Activated CD4-positive, alpha-beta memory T cell treated with anti-CD3 and anti-CD28 coated beads, Interleukin-2, amount 10 ng/mL, durations not matched to agents 7 days and 5 days (primary cell): ENCODE measurements at places on chromosomes 7 and 10. TPM values are rescaled to one million over a fixed set of nuclear protein-coding genes. Genes with fewer than 3 reads are reported as not detected.

SMKR1 gene
- total RNA-seq = 2.2 TPM

DNA sequence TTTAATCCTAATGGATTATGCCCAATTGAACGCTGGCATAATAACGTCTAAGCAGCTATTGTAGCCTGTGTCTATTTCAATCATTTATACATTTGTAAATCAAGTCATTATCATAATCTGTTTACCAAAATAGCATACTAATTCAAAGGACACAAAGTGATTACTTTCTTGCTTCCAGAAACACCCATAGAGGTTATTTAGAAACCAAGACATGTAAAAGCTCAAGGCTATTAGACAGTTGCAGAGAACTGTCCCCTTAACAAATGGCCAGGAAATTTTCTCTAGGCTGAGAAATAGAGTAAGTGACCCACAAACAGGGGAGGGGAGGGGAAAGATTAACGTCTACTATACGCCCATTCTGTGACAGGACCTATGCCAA is 455.7 kb downstream of the PARD3 start:
- DNase-seq = no peak

GRCh38 chr10:85168243-85168642 is 839.9 kb downstream of the CCSER2 start:
- DNase-seq = no peak

GRCh38 chr7:55308186-55308929 is 56.8 kb upstream of the LANCL2 start:
- no peak for DNase-seq

DNA sequence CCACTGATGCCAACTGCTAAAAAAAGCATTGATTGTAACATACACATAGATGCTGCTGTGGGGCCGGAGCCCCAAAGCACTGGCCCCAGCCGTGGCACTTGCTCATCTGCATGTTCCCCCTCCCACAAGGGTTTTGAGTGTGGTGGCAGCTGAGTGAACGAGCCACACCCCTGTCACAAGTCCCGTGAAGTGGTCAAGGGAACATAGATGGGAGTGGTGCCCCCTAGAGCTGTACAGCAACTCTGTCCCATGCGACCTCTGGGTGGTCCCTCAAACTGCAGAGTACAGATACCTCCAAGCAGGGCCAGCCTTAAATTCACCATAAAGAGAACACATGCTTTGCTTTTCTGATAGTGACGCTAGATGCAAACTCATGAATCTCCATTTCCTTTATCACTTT is 503.3 kb upstream of the NRP1 start:
- DNase-seq = no peak

DPY19L1 gene
- total RNA-seq = 29.5 TPM

LBX1 gene
- total RNA-seq = not detected
